ENCODE measurements at places on chromosomes 6 and 20.

- ATAC-seq = no peak
Measured at GRCh38 chr20:43263226-43263625, 73.5 kb upstream of the PTPRT start.

DNA sequence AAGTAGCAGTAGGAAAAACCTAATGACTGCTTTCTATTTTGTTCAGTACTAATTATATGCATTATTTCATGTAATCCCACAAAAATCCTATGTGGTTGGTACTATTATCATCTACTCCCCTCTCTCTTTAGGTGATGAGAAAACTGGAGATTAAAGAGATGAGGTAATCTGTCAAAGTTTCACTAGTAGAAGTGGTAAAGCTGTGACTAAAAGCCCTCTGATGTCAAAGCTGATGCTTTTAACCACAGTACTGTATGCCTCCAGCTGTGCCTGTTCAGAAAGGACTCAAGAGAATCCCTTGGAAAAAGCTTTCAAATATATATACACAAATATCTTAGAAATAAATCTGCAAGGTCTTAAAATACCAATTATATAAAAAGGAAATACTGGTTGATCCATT, 38.0 kb downstream of the PHIP start:
- ATAC-seq = no peak

DNA sequence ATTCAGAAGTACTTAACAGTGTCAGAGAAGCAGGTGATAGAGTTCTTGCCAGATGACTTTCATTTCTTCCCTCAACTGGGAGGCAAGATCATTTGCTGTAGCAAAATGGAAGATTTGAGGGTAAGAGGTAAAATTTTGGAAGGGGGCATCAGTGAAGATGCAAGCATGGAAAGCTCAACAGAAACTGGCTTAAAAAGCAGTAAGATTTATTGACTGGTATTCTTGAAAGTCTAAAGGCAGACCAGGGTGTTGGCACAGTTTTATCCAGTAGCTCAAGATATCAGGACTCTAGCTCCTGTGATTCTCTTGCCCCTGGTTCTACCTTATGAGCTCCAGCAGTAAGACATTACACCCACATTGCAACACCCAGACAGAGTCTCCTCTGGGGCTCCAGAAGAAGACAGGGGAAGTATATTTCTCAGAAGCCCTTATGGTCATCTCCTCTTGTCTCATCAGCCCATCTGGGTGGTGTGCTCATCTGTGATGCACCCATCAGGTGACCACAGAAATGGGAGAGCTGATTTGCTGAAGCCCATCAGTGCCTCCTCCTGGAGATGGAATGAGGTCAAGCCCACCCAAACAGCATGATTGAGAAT, 16.0 kb upstream of the MOCS1 start:
- ATAC-seq = no peak

GRCh38 chr6:87473419-87473903, 687 bp downstream of the SLC35A1 start:
- peak; percentile 86 for ATAC-seq

DNA sequence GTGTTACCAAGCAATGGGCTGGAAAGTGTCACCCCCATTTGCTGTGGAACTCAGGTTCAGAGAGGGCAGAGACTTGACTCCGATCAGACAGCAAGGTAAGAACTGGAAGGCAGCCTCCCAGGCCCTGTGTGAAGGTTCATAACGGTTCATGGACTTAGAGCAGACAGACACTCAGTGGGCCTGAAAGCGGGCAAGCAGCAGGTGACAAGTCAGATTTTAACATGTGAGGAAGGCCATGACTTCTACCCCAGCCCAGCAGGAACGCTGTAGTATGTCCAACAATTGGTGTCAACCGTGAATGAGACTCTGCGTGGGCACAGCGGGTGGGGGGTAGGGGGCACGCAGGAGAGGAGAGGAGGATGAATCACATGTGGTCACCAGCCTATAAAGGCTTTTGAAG, 217.6 kb upstream of the SNX9 start:
- ATAC-seq = no peak

- peak; percentile 68 for ATAC-seq
Measured at GRCh38 chr6:431986-432385, 40.4 kb downstream of the IRF4 start.

DNA sequence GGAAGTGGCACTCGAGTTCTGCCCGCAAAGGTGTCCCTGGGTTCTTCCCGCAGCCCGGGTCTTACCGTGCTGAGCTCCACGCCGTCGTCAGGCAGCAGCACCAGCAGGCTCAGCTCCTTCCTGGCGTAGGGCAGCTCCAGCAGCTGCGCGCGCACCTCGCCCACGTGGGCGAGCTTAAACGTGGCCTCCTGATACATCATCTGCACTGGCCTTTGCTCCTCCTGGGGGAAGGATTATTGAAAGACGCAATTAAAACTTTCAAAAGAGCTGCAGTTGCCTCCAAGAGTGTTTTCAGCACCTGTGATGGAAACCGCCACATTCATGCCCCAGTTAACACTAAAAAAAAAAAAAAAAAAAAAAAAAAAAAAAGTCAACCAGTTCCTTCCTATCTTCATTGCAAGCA, 11.3 kb downstream of the SERPINB9 start:
- ATAC-seq = peak; percentile 98

GRCh38 chr6:90457867-90458259, 129.0 kb downstream of the MAP3K7 start:
- ATAC-seq = no peak

- ATAC-seq = no peak
Measured at GRCh38 chr20:32437391-32438074, 79.4 kb downstream of the ASXL1 start.

- ATAC-seq = no peak
Measured at GRCh38 chr20:668638-669037, 7.0 kb downstream of the SCRT2 start.

GRCh38 chr20:59082981-59083380, 40.4 kb upstream of the PRELID3B start:
- ATAC-seq = no peak

DNA sequence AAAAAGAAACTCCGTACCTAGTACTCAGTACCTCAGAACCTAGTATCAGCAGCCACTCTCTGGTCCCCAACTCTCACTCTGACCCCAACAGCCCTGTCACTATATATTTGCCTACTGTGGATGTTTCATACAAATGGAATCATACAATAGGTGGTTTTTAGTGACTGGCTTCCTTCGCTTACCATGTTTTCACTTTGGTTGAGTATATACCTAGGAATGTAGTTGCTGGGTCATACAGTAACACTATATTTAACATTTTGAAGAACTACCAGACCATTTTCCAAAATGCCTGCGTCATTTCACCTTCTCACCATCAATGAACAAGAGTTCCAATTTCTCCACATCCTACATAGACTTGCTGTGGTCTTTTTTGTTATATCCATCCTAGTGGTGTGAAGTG, 283.2 kb downstream of the GMDS start:
- no peak for ATAC-seq

GRCh38 chr20:59231124-59231804, 67.6 kb downstream of the ZNF831 start:
- ATAC-seq = no peak

DNA sequence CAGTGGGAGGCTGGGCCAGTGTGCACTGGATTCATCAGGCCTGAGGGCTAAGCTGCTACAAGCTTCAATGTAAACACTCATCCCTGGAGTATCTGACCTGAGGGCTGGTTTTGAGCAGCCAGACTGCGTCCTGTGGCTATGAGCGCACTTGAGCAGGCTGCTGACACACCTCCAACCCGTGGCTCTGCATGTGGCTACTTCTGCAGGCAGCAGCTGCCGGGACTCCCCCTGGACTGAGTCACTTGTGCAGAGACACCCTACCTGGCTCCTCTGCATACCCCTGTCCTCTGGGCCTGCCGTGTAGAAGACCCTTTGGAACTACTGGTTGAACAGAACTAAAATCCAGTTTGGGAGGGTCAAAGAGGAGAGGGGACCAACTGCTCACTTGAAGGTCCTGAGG, 172.0 kb downstream of the SCP2D1 start:
- no peak for ATAC-seq

DNA sequence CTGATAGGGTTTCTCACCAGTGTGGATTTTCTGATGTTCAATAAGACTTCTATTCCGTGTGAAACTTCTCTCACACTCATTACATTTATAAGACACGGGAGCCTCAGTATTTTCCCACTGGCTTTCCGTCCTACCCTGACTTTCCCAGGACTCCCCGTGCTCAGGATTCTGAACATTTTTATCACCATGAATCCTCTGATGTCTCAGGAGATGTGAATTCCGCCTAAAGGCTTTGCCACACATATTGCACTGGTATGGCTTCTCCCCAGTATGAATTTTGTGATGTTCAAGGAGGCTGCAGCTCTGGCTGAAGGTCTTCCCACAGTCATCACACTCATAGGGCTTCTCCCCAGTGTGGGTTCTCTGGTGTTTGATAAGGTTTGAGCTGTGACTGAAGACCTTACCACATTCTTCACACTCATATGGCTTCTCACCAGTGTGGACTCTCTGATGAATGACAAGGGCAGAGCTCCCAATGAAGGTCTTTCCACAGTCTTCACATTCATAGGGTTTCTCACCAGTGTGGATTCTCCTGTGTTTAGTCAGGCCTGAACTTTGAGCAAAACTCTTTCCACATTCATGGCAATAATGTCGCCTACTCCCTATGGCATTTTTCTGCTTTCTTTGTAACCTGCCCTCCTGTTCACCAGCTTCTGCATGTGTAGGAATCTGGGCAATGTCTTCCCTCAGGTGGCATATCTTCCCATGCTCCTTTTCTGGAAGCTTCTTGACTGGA, 6.7 kb downstream of the ZKSCAN4 start:
- no peak for ATAC-seq

GRCh38 chr20:63129376-63129965, 86.5 kb downstream of the YTHDF1 start:
- ATAC-seq = no peak

DNA sequence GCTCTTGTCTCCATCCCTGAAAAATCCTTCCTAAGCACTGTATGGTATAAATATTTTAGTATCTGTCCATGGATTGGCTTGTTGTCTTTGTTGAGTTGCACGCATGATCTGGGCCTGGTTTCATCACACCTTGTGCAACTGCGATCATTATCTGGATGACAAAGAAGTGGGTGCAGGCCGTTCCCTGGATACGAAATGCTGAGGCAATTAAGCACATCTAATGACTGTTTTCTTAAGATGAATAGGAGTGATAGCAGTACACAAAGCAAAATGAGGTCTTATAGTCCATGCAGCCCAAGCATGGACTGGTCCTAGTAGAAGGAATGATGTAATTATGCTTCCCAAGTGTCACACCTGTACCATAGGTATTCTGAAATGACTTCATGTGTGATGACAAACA, 47.8 kb downstream of the SLC35D3 start:
- no peak for ATAC-seq

- no peak for ATAC-seq
Measured at GRCh38 chr6:170251776-170252571, 38.9 kb downstream of the DLL1 start.

DNA sequence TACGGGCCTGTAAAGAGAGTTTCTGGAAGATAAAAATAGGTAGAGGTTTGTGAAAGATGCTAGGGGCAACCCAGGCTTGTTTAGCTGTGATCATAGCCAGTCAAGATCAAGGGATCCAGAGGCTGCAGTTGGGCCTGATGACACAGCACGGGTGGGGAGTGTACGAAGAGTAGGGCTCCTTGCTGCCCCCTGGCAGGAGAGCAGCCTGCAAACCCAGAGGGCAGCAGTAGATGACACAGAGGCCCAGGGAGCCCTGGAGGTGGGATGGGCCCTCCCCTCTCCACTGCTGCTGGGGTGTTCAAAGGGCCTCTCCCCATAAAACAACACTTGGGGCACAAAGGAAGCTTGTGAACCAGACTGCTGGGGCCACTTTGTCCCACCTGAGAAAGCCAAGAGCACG, 47.2 kb downstream of the VEGFA start:
- ATAC-seq = peak; percentile 55

- ATAC-seq = no peak
Measured at GRCh38 chr6:111278731-111279130, 191.4 kb downstream of the SLC16A10 start.

DNA sequence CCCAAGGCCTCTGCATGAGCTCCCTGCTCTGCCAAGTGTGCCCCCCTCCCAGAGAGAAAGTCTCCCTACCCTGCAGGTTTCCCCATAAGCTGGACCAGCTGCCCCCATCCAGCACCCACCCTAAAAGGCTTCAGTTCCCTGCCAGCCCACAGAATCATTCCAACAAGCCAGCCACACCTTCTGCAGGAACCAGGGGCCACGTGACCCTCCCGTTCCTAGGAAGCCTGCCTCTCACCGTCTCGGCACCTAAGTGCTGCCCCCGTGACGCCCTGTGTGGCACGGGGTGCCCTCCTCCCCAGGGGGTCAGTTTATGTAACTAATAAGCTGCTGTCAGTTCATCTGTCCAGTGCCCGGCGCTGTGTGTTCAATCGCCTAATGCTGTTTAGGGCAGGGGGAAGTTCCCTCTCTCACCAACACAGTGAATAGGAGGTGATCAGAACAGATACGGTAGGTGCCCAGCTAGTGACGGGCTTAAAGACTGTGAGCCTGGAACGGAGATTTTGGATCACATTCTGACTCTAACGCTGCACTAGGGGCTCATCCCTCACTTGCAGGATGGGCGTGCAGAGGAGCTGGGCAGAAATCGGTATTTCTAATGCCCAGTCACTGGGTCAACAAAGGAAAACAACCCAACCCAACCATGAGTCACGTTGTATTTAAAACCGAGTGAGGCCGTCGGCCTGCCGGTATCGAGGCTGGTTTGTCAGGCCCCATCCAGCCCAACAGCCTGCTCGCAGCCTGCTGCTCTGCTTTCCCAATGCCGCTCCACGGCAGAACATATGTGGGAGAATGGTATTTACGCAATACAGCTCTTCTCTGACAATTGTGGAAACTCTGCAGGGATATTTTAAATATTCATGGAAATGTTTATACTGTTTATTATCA, 56.0 kb downstream of the RAMACL start:
- ATAC-seq = no peak

- ATAC-seq = no peak
Measured at GRCh38 chr20:40741507-40742106, 52.6 kb upstream of the MAFB start.

- ATAC-seq = no peak
Measured at GRCh38 chr6:97726378-97726777, 443.4 kb upstream of the MMS22L start.

DNA sequence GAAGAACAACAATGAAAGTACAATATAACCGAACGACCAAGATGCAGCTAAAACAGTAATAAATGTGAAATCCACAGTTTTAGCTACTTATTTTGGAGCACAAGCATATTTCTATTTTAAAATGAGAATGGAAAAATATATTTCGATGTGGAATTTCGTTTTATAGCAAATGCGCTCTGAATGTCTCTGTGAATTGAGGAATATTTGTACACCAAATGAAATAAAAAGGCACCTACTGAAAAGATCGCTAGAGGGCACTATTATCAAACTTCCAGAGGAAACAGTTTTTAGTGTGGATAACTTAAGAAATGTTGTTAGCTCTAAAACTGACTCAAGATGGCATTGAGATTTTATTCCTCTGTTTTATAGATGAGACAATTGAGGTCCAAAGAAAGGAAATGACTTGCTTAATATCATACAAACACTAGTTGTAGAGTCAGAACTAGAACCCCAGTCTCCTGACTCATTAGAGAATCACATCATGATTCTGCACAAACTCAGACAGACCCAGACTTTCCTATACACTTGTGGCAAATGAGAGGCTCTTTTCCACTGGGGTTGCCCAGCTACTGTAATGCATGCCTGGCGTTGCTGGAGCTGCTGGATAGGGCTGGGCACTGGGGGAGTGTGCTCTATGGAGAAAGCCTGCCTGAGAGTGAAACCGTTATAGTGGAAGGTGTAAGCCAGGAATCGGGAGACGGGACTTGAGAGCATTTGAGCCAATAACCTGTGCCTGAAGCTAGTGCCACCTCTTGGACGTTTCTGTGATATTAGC, 51.9 kb downstream of the GCLC start:
- peak; percentile 59 for ATAC-seq

All from stimulated activated memory B cell treated with anti-CD40 and anti-IgM and Interleukin-4, amounts not matched to agents 10 μg/mL and 1 μg/mL and 100 μg/mL, for 72 hours (primary cell).